ENCODE measurements at places on chromosomes 6 and 20.

DNA sequence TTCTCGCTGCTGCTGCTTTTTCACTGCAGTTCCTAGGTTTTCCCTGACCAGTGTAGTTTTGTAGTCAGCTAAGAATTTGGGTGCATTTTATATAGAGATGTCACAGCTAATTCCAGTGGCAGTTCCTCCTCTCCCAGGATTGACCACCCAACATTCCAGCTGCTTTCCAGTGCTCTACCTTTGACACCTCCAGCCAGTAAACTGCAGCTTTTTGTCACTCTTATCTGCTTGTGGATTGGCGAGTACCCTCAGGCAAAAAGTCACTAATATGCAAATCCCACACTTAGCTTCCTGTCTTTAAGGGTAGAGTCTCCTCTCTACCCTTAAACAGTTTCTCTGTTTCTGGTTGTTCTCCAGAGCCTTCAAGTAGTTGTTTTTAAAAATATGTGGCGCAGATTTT, 146.9 kb upstream of the KCNG1 start:
- DNase-seq = no peak

DNA sequence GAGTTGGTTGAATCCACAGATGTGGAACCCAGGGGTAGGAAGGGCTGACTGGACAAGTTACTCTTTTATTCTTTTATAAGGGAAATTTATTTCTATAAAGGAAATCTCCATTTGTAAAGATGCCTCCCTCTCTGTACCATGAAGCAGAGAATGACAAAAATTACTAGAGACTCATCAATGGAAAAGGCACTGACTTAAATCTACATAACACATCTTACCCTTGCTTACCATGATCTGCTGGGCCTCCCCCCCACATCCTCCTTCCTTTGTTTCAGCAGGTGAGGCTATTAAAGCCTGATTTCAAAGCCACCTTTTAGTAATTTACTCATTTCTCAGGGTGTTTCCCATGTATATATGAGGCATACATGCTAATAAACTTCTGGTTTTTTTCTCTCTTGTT, 130.2 kb upstream of the HDDC2 start:
- no peak for DNase-seq

DNA sequence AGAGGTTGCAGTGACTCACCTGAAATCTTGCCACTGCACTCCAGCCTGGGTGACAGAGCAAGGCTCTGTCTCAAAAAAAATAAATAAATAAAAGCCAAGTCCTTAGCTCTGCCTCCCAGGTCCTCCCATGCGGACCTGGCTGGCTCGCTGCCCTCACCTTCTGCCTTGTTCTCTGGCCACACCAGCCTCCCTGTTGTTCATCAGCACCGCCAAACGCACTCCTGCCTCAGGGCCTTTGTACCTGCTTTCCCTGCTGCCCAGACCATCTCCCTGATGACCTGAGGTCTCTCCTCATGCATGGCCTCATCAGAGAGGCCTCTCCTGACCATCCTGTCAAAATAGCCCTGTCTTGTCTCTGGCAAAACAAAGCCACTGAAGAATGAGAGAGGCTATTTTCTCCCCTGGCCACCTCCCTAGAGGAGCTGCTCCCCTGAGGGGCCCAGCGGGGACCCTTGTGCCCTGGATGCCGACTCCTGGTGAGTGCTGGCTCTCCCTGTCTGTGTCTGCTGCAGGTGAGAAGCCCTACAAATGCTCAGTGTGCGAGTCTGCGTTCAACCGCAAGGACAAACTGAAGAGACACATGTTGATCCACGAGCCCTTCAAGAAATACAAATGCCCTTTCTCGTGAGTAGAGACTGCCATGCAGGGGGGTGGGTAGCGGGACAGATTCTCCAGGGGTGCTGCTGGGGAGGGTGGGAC, 22.6 kb upstream of the CHMP4B start:
- DNase-seq = no peak

DNA sequence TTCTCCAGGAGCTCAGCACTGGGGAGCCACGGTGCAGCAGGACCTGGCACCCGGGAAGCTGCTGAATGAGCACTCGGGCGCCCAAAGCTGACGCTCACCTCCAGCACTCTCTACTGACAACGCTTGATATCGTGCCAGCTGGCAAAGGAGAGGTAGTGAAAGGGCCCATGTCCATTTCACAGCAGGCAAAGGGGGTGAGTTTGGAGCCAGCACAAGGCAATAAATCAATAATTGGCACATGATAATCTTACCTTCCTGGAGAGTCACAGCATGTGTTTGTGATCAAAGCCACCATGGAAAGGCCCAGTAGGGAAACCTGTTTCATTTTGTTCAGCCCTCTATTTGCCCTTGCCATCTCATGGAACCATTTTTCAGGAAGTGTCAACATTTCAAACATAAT, 23.3 kb upstream of the SMIM26 start:
- DNase-seq = no peak

DNA sequence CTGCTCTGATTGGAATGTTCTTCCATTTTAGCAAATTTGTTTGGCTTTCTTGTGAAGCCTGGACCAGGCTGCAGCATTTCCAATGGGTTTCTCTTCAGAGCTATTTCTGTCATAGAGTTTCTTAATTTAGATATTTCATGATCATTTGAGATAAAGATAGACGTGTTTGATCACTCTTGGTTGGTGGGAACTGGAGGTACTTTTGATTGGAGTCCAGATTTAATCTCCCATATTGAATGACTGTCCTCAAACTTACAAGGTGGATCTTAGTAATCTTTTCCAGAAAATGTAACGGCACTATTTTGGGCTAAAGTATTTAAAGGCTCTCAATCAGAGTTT, 29.2 kb downstream of the RNF144B start:
- DNase-seq = no peak

GRCh38 chr20:21522481-21523280, 8.8 kb upstream of the NKX2-2 start:
- DNase-seq = no peak

- DNase-seq = no peak
These were observed 1.6 kb upstream of the PBOV1 start for GRCh38 chr6:138219901-138220300.

DNA sequence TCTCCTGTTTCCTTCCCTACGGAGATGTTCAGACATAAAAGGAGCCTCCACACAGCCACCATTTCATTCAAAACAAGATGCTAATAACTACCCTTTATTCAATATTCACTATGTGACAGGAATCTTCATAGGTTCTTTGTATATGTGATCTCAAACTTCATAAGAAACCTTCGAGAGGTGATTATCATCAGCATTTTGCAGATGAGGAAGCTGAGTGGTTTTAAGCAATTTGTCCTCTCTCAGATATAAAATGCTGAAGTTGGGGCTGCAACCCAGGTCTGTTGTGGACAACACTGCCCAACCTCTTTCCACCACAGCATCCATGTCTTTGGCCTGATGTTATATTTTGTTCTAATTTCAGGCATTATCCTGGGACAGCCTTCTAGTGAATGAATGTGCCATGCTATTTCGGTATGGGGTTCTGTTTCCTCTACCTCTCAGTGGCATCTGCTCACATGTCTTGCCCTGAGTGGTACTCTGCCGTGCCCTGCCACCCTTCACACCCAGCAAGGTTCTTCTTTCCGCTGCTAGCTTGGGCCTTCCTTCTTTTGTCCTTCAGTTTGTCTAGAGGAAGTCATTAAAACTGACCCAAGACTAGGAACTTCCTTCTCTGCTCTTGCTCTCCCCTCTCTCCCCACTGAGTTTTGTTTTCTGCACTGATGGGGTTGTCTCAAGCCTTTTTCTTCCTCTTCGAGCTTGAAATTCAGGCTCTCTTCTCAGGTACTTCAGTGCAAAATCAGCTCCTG, 300.9 kb upstream of the PRDM1 start:
- no peak for DNase-seq

DNA sequence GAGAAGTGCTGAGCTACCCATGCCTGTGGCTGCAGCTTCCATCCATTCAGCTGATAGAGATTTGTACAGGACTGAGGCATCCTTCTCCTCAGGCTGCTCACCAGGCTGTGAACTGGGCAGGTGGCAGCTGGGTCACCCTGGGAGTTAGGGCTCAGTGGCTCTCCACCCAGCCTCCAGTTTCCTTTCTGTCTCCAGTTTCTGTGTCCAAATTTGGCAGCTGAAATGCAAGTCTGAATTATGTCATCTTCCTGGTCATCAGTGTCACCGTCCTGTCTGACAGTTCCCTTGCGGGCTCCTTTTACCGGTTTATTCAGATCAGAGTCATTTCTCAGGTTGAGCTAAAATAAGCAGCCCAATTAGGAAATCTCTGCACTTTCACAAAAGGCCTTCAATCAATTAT, 93.3 kb downstream of the EDN1 start:
- no peak for DNase-seq

- no peak for DNase-seq
These were observed 121.6 kb downstream of the HIVEP2 start for GRCh38 chr6:142823256-142823902.

GRCh38 chr6:111765763-111766162, 107.5 kb downstream of the FYN start:
- DNase-seq = no peak
